ENCODE measurements at places on chromosomes 1 and 21.

DNA sequence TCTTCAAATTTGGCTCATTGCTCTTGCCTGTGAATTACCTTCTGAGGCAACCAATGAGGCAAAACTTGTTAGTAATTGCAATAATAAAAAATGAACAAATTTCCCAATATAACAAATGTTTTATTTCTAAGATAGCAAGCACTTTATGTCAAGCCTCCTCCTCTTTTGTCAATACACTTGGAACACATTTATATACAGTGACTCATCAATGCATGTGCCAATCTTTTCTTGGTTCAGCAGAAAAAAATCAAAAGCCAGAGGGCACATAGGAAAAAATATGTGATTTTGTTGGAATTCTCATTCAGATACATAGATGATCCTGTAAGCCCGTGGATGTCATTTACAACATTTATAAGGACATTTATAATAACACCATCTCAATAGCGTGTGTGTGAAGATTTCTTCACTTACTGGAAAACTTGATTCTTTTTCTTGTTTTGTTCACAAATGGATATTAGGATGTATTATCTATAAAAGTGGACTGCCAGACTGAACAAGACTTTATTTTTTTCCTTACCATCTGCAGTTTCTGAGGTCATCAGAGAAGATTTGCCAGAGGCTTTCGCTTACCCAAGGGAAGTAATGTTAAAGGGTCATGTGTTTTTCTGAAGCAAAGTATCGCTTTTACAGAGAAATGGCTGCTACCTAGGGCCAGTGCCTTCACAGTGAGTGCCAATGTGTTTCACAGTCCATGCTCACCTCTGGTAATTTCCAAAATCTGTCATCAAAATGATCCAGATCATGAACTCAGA is 645.7 kb upstream of the PTBP2 start:
- DNase-seq: no peak

DNA sequence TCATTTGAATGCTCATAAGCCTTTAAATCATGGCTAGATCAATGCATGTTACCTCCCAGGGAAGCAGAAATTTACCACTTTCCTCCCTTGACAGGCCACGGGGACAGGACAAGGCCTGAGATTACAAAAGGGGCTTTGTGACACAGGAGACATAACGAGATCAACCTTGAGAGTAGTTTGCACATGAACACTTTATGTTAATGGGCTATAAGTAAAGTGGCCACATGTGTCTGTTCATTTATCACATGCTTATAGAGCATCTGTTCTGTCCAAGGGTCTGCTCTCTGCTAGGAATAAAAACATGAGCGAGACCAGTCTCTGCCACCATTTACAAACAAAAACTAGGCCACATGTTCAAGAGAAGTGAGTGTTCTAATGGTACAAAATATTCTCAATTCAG is 144.1 kb upstream of the C8B start:
- DNase-seq: no peak

DNA sequence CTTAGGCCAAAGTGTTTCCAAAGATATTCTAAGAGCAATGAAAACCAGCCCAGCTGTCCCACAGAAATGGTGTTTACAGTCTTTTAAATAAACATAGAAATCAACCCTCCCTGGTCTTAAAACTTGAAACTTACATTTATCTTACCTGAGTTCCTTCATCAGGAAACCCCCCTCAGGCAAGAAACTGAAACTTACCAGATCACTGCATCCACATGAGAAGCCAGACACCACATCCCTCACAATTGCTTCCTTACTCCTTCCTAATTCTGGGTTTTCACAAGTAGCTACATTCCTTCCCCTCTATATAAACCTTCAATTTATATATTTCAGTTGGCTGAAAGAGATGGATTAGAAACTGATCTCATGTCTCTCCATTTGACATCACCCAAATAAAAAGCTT is 563.0 kb upstream of the CHRM3 start:
- no peak for DNase-seq

DNA sequence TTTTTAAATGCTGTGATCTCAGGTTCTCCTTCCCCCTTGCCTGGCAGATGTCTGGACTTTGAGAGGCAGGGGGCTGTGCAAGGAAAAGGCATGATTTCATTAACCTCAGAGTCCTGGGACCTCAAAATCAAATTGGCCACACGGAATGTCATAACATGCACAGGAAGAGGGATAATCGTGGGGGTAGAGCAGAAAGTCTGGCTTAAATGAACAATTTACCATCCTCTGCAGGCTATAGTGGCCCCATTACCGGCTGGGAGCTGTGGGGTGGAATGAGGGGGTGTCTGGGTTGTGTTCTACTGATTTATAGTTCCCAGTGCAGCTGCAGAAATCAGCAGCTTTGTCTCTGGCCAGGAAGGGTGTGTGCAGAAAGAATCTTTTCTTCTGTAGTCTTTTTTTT is 10.8 kb downstream of the OPRD1 start:
- no peak for DNase-seq

DNA sequence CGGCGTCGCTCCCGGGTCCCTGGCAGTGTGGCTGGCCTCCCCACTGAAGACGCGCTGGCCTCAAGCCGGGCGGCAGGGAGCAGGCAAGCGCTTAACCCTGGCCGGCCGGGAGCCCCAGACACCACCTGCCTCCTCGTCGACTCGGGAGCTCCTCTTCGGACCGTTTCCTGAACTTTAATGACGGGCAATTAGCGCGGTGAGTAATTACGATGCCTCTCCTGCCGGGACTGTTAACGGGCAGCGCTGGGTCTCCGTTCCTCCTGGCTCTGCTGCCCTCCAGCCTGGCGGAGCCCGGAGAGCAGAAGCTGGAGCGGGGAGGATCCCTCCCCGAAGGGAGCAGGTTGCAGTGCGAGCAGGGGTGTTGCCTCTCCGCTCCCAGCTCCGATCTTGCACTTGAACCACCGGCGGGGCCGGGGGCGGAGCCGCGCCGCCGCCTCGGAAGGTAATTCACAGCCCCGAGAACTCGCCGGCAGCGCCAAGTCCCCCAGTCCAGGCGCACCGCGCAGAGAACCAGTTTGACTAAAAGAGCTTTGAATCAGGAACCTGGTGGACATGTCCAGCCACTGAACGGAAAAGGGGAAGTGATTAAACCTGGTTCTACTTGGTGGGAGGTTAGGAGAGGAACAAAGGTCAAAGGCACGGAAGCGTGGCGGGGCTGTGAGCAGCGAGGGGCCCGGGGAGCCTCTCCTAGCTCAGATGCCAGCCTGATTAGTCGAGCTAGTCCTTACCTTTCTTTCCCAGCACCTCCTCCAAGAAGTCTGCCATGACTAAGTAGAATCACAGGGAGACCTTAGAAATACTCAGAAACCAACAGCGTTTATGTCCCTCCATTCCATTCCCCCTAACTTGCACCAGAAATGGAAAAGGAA is 18.3 kb upstream of the PLEKHA6 start:
- DNase-seq: peak; percentile 37

DNA sequence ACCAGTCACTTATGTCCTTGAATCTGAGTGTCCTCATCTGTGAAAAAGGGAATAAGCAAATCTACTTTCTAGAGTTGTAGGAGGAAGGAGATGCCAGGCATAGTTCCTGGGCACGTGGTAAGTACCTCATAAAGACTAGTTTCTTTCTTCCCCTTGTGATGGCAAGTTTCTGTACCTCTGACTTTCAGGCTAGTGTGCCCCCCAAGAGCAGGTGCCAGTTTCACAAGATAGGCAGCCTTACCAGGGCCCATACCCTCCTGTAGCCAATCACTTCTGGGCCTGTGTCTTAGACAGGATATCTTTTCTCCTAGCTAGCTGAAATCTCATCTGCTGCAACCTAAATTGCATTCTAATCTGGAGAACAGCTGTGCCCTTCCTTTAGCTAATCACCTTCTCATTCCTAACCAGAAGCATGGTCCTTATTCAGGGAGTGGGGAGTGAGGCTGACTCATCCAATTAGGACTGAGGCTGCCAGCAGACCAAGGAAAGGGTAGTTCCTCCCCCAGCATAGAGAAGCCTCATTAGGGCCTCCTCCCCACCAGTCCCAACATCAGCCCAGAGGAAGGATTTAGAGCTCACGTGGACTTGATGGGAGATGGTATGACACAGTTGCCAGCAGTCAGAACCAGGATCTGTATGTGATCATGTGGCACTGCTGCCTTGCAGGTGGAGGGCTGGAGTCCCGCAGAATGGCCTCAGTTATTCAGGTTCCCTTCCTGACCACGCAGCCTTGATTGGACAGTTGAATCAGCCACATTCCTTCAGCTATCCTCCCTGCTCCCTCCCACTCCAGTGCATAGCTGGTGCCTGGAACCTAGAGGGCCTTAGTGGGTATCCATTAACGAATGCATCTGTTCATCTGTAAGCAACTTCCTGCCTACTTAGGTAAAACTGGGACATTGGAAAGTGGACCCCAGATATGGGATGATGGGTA is 7.9 kb downstream of the KLHDC8A start:
- no peak for DNase-seq

DNA sequence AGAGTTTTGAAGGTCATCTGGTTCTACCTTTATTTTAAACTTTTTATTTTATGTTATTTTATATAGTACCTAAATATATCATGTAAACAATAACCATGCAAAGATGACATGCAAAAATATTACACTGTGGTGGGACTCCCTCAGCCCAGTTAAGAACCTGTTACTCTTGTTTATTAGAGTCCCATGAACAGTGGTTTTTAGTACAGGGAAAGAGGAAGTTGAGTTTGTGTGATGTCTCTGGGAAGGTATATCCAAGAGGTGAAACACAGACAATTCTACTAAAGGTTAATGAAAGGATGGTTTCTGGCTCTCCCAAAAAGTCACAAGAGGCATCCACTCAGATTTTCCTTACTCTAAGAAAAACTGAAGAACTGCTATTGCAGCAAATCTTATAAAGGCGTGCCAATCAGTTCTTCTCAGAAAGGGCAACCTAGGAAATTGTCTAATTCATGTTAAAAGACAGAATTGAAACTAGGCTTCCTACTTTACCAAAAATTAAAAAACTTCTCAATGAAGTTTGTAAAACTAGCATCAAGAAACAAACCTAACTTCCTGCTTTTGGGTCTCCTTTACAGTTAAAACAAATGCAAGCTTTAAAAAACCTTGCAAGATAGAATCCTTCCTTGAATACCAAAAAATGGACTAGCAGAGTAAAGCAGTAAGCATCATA is 19.9 kb downstream of the GFI1 start:
- DNase-seq: no peak

DNA sequence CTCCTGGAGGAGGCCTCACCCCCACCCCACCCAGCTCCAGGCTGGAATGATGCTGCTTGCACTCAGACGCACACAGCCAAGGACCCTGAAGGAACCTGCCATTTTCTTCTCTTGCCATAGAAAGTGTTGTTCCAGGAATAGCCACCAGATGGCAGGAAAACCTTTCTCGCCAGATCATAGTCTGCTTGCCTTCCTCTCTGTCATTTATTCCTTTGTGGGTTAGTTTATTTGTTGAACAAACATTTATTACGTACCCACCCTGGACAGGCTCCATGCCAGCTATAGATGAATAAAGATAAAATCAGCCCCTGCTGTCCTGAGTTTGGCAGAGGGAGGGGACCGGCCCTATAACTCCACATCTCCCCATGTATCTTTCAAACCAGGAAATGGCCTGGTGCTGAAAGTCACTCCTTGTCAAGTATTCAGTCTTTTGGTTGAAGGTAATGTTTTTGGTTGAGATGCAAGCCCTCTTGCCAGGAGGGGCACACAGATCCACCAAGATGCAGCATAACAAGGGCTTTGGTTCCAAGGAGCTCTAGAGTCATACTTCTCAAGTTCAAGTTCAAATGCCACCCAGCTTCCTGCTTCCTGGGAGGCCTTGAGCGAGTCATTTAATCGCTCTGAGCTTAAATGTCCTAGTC is 7.0 kb upstream of the KCNC4 start:
- peak; percentile 40 for DNase-seq

- DNase-seq: no peak
Observed at GRCh38 chr1:108089477-108089876, 110.7 kb downstream of the SLC25A24 start.

DNA sequence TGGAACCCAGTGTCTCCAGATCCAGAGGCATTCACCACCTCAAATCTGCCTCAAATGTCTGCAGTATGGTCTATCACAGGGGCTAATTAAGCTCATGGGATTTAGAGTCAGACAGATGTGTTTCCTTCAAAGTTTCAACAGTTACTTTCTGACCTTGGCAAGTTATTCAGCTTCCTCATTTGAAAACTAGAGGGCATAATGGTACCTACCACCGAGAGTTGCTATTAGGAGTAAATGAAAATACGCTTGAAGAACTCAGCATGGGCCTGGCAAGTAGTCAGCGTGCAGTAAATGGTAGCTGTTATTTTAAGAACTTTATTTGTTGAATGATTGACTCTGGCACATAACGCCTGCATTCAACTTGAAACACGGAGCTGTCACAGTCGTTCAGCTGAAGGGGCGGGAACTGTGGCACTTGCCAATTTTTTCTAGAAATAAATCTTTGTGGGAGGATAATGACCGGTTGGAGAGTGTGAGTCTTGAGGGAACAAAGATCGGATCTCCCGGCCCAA is 1.2 kb upstream of the CAP1 start:
- DNase-seq: no peak

DNA sequence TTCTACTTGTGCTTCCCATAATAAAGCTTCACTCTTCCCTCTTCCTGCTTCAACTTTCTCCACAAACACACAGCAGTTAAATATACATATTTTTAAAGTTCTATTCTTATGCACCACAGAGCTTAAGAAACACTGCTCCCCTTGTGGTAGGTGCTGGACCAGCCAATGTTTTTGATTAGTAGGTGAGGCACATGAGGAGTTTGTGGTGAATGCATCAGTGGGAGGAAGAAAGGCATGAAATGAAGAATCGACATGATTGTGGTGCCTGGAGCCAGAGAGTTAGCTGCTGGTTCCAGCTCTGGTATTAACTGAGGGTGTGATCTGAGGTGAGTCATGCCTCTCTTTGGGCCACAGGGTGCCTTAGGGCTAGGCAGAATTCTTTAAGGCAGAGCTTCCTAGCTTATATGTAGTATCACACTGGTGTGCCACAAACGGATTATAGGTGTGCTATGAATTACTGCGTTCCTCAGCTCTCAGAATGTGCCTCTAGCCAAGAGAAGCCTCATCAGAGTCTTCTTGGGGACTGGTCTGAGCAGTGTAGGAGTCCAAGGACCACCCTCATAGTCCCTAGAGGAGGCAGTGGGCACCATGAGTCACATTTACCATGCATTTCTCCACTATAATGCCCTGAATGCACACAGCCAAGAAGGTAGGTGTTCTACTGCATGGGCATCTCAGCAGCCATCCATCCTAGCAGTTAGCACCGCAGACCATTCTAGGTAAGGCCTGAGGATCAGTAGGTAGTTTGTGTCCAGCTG is 97.4 kb upstream of the SGIP1 start:
- no peak for DNase-seq

DNA sequence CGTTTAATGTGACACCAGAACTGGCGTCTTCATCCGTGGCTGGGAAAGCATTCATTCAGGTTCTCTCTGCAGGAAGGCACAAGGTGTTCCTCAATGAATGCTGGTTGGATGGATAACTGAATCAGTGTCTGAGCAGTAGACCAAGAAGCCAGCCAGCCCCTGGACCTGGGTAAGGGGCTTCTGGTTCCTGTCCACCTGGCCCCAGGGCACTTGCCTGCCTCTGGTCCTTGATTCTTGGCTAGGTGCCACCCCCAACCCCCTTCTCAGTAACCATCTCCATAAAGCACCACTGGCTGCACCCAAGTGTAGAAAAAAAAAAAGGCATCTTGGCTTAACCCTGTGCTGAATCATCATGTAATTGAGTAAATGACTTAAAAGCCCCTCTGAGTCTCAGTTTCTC is 59.1 kb downstream of the KCND3 start:
- no peak for DNase-seq

GRCh38 chr1:87450615-87451209 is 122.0 kb downstream of the LMO4 start:
- no peak for DNase-seq

Data from stimulated activated CD4-positive, alpha-beta T cell treated with anti-CD3 and anti-CD28 coated beads, Interleukin-15, amount 100 ng/mL, for 1 hour (primary cell).